Esophagus squamous epithelium (tissue), 5 donors: ENCODE measurements at places on chromosomes 5 and 9.

DNA sequence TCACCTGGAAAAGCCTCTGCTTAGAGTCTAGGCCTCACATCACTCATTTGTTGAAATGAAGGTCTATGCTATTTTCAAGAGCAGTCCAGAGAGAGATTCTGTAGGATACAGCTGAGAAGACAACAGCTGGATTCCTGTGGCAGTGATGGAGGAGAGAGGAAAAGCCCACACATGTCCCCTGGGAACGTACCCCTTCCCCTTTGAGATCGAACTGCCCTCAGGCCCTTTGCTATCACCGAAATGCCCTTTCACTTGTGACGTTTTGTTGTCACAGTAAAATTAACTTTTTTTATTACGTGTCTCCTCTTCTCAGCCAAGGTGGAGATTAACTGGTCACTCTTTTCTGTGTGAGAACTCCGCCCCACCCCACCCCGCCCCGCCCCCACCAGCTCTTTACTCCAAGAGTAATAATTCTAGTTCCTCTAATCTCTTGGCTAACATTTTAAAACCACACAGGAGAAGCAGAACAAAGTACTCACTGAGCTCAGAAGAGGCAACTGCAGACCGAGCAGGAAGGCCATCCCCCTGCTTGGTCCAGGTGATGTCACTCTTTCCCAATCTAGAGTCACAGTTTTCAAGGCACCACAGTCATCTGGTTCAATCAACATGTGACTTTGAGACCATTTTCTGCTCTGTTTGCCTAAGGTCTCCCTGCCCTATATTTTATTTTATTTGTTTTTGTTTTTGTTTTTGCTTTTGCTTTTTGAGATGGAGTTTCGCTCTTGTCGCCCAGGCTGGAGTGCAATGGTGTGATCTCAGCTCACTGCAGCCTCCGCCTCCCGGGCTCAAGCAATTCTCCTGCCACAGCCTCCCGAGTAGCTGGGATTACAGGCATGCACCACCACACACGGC, 105.6 kb downstream of the SUSD1 start:
- DNase-seq: no peak

- DNase-seq: no peak
These were observed 110.6 kb upstream of the FER start for GRCh38 chr5:108637134-108637533.

DNA sequence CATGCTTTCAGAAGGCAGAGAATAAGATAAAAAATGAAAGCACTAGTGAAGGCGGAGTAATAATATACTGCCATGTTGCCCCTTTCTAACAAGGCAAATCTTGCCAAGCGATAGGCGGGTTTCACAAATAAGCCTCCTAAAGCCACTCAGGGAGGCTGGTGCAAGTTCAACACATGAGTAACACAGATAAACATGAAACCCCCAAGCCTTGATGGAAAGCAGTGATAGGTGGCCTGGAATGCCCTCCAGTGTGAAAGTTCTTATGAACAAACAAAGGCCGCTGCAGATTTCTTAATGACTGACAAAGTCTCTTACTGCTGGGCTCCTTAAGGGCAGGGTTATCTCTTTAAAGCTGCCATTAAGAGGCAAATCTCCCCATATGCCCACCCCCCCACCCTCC, 154.7 kb downstream of the ZDHHC21 start:
- DNase-seq: no peak

- no peak for DNase-seq
These were observed 60.0 kb downstream of the MAP1B start for GRCh38 chr5:72167257-72167656.

GRCh38 chr5:158812408-158812807, 287.3 kb downstream of the EBF1 start:
- peak; percentile 14 for DNase-seq

DNA sequence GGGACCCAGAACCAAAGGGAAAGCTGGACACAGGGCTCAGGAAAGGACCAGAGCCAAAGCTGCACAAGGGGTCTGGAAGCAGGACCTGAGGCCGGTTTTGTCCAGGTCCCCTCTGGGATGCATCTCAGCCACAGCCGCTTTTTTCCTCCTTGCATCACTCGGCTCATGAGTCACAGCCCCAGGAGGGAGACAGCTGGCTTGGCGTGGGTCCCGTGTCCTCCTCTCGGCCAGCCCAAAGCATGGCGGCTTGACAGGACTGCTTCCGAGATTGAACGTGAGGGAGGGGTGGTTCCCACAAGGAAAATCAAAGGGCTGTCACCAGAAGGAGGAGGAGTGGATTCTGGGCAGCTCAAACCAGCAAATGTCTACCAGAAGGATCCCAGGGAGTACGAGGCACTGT, 56.7 kb upstream of the CPLX2 start:
- DNase-seq: no peak

DNA sequence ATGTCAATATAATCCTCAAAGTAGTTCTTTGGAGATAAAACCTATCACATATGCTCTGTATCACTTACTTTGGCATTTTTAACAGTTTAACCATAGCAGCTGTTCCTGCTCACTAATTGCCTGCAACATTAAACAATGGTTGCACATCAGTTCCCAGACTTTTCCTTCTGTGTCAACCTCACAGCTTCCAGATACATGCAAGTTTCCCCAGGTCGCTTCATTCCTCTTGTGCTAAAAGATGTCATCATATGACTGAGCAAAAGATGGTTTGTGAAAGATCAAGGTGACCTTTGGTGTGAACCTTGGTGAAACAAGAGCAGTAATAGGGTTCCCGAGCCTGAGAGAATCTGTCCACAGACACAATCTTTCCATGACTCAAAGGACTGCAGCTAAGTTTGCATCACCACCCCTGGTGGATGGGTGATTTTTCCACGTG, 500.4 kb upstream of the PAPPA start:
- no peak for DNase-seq

- DNase-seq: no peak
These were observed 1.4 kb downstream of the KIF20A start for GRCh38 chr5:138180183-138180782.

- no peak for DNase-seq
These were observed 31.6 kb downstream of the NSUN2 start for GRCh38 chr5:6601271-6601670.

GRCh38 chr9:89058906-89059305, 67.6 kb downstream of the S1PR3 start:
- no peak for DNase-seq

GRCh38 chr5:111733571-111733970, 23.4 kb downstream of the NREP start:
- no peak for DNase-seq

DNA sequence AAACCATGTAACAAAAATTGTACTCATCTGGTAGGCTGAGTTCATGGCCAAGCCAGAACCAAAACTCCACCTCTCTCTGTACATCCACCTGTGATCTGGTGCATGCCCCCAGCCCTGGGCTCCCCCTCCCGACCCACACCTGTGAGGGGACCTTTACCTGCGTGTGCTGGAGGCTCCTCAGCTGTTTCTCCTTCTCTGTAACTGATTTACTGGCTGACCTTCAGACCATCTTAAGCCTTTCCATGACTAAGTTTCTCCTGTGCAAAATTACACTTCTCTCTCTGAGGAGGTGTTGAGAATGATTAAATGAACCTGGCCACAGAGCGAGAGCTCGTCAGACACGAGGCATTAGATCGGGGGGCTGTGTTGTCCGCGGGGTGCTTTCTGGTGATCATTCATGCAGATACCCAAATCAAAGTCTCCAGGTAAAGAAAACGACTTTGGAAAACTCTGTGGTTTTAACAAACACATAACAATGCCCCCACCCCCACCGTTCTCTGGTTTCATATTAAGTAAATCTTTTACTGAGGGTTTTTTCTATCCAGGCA, 136.4 kb downstream of the SEMA5A start:
- no peak for DNase-seq

GRCh38 chr9:95725045-95725444, 150.4 kb upstream of the ERCC6L2 start:
- no peak for DNase-seq

- no peak for DNase-seq
These were observed 42.9 kb downstream of the TRIP13 start for GRCh38 chr5:935510-936084.

- peak; percentile 4 for DNase-seq
These were observed 364.5 kb downstream of the MAN2A1 start for GRCh38 chr5:110054240-110054639.

DNA sequence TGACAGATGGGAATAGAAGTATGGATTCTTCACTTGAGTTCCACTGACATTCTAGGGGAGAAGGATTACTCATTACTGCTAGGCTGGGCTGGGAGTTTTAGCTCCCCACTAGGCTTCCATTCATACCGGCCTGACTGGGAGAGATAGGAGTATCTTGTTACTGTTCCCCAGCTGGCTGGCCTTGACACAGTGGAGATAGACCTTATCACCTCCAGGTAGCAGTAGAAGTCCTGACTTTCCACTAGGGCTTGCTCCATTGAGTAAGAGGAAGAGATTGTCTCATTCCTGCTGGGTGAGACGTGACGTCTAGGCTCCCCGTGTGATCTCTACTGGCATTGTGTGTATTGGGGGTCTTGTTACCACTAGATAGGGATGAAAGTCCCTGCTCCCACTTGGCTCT, 156.4 kb downstream of the CACNA1B start:
- no peak for DNase-seq

GRCh38 chr5:95664204-95664786, 17.7 kb downstream of the RFESD start:
- DNase-seq: no peak

GRCh38 chr5:10262995-10263394, 12.9 kb downstream of the CCT5 start:
- no peak for DNase-seq

- no peak for DNase-seq
These were observed 1112.3 kb upstream of the SEMA6A start for GRCh38 chr5:117686926-117687325.

- no peak for DNase-seq
These were observed 371.4 kb upstream of the TLE4 start for GRCh38 chr9:79200336-79200735.

DNA sequence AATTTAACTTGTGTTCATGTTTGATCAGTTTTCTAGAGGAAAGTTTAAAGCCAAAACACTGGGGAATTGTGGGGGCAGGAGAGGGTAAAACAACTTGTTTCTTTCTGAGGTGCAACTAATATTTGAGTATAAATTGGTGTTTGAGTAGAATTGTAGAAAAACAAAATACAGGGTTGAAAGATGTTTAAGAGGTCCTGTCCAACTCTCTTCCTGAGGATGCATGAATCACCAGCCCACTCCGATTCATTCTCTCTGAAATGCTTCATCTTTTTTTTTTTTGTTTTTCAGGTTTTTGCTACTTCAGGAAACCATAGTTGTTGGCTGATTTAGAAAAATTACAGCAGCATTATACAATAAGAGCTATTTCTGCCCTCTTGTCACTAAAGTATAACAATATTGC, 42.4 kb upstream of the TMC1 start:
- DNase-seq: no peak

DNA sequence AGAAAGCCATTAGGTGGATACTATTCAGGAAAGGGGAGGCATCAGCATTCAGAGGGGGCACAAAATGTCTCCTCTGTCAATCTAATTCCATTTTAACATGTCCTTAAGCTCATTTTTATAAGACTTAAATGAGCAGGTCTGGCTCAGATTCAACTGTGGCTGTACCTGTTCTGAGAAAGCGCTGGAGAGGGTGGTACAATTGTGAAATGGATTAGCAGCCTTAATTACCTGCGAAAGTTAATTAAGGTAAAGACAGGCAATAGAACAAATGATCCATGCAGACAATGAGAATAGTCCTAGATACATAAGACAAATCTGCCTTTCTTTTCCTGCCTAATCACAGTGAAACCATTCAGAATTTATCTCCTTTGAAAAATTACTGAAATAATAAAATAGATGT, 96.2 kb downstream of the TAF11L14 start:
- no peak for DNase-seq

- DNase-seq: no peak
These were observed 99.2 kb downstream of the SPOCK1 start for GRCh38 chr5:137399911-137400310.

GRCh38 chr9:126146254-126147145, 180.1 kb upstream of the MVB12B start:
- no peak for DNase-seq

- DNase-seq: no peak
These were observed 368 bp upstream of the CCDC180 start for GRCh38 chr9:97307091-97307490.
